GM12878 (cell line): ENCODE measurements at places on chromosomes 3 and 15. TPM values are rescaled to one million over a fixed set of nuclear protein-coding genes. Genes with fewer than 3 reads are reported as not detected.

The CRYGS gene
- 1.7 and 2.1 TPM in 2 replicates for total RNA-seq

The CHST2 gene
- 37.1 and 37.2 TPM in 2 replicates for total RNA-seq

GRCh38 chr15:70151462-70151861 is 53.7 kb upstream of the TLE3 start:
- H3K27me3 ChIP-seq = peaks cover 2% of the 10 kb centered on the region
- no peak overlapping the region for H3K27ac ChIP-seq
- DNase-seq = no peak
- no peaks in the 10 kb centered on the region for H3K36me3 ChIP-seq

GRCh38 chr3:66962664-66963063 is 35.4 kb upstream of the KBTBD8 start:
- no peak for DNase-seq
- no peaks in the 10 kb centered on the region for H3K36me3 ChIP-seq

GRCh38 chr15:55915221-55915620 is 78.2 kb downstream of the NEDD4 start:
- no peak for DNase-seq
- H3K4me3 ChIP-seq = no peak overlapping the region
- no peaks in the 10 kb centered on the region for H3K36me3 ChIP-seq
- H3K27ac ChIP-seq = no peak overlapping the region
- no peaks in the 10 kb centered on the region for H3K4me1 ChIP-seq

- H3K4me3 ChIP-seq = no peak overlapping the region
- no peak overlapping the region for H3K27ac ChIP-seq
- H3K27me3 ChIP-seq = no peaks in the 10 kb centered on the region
- no peak for DNase-seq
These were observed 237.2 kb downstream of the AGBL1 start for GRCh38 chr15:86316726-86317383.

GRCh38 chr15:100115711-100116090 is 226.1 kb downstream of the ADAMTS17 start:
- no peaks in the 10 kb centered on the region; the same call in 1 of the 2 replicates for H3K27me3 ChIP-seq
- no peak overlapping the region for H3K27ac ChIP-seq
- H3K4me1 ChIP-seq = no peaks in the 10 kb centered on the region; the same call in 1 of the 2 replicates
- H3K4me3 ChIP-seq = no peak overlapping the region

DNA sequence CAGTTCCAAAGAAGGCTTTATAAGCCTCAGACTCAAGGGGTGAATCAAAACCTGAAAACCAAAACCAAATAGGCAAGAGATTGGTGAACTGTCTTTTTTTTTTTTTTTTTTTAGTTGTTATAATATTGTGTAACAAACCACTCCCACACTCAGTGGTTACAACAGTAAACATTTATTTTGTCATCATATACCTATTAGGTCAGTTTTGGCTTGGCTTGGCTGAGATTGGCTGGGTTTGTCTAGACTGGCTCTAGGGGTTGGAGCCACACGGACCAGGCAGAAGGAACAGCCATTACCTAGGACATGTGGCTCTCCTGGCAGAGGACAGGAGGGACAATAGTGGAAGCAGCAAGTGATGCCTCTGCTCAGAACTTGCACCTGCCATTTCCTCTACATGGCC is 26.4 kb upstream of the RYR3 start:
- H3K27ac ChIP-seq = no peak overlapping the region
- no peak for DNase-seq

DNA sequence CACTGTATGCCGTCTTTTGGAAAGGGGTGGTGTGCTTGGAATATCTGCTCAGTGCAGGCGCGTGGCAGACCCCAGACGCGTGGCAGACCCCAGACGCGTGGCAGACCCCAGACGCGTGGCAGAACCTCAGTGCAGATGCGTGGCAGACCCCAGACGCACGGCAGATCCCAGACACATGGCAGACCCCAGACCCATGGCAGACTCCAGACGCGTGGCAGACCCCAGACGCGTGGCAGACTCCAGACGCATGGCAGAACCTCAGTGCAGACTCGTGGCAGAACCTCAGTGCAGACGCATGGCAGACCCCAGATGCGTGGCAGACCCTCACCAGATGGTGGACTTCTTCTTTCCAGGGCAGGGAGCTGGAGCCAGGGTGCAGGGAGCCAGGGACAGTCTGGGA is 637 bp upstream of the MUC4 start:
- no peaks in the 10 kb centered on the region; the same call in 1 of the 2 replicates for H3K27me3 ChIP-seq
- DNase-seq = no peak
- H3K36me3 ChIP-seq = no peaks in the 10 kb centered on the region

- H3K27me3 ChIP-seq = no peaks in the 10 kb centered on the region
- no peak for DNase-seq
- no peak overlapping the region for H3K4me3 ChIP-seq
These were observed 65.5 kb upstream of the TJP1 start for GRCh38 chr15:29887721-29888120.
